Renal cortex interstitium (tissue), 15 donors: ENCODE measurements at places on chromosomes 16 and 17.

DNA sequence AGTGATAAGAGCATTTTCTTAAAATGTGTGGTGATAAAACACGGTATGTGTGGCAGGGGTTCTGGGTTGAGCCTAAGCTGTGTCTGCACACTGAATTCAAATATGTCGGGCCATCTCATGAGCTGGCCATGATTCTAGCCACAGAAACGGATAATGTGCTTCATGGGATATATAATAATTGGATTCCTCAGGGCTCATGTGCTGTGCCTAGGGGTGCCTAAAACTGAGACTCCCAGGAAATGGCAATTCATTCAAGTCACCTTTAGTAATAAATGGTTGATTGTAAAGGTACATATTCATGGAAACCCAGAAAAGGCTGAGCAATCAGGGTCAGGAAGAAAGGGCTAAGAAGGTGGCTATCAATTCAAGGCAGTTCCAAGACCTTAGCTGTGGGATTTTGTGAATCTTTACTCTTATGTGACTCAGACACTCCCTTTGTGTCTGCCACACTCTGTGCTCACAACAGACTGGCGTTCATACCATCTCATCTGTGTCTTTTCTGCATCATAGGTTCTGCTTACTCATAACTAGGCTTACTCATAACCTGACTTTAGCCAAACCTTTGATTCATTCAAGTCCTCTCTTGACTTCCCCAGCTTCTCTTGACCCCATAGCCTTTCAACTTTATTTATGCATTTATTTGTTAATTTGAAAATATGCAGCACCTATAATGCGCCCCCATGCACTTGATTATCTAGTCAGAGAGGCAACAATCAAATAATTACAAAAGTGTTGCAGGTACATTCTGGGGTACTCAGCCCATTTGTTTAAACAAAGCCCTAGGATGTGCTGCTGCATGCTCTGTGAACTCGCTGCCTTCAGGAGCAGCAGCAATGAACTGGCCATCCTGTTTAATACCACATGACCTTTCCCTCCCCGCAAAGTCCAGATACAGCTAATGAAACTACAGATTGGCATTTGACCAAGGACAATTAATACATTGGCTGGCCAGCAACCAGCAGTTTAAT lies 28.4 kb upstream of the MED13 start:
- DNase-seq = no peak

GRCh38 chr16:89061590-89062380 lies 31.9 kb upstream of the ACSF3 start:
- no peak for DNase-seq

- DNase-seq = no peak
Observed at GRCh38 chr16:56800355-56800754, 64.7 kb upstream of the SLC12A3 start.

DNA sequence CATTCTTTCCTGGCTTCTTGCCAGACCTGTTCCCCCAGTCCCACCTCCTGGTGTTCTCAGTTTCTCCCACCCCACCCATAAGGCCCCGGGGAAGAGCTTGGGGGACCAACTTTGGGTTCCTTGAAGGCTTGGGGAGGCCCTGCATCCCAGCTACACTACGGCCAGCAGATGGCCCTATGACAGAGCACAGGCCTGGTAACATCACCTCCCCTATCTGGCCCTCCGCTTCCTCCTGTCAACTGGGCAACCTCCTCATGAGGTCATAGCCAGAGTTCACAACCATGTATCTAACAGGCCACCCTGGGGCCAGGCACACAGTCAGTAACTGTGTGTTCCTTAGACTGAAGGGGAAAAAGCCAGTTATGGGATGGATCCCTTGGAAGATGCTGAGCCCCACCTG lies 31.4 kb downstream of the MYO15A start:
- no peak for DNase-seq

- no peak for DNase-seq
Observed at GRCh38 chr16:50679266-50679665, 1.8 kb downstream of the SNX20 start.

GRCh38 chr17:48295362-48296288 lies 134.4 kb downstream of the SKAP1 start:
- DNase-seq = no peak

DNA sequence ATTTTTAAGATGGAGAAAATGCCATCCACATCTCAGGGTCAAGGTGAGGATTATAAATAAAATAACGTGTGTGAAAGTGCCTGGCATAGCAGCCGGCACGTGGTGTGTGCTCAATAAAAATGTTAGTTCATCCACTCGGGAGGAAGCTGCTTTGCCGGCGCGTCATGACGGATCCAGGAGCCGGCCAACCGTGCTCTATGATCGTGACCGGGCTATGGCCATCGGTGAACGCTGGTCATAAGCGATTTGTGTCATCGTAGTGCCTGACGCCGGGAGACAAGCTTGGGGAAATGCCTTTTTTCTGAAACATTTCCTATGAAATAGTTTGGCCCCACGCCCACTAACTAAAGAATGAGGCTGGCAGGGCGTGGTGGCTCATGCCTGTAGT lies 74.0 kb downstream of the CMC2 start:
- DNase-seq = no peak

DNA sequence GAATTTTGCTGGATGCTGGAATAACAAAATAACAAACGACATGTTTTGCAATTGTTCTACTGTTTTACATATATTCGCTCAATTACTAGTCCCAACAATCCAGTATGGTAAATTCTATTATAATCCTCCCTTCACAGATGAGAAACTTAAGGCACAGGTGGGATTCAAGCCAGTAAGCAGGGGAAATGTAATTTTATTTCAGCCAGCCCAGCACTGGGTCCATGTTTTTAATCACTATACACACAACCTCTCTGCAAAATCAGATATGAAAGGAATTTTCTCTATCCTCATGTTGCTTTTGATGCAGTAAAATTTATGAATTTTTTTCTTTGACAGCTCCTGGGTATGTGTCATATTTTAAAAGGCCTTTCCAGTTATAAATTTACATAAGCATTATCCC lies 4.4 kb downstream of the KRTAP4-5 start:
- no peak for DNase-seq

DNA sequence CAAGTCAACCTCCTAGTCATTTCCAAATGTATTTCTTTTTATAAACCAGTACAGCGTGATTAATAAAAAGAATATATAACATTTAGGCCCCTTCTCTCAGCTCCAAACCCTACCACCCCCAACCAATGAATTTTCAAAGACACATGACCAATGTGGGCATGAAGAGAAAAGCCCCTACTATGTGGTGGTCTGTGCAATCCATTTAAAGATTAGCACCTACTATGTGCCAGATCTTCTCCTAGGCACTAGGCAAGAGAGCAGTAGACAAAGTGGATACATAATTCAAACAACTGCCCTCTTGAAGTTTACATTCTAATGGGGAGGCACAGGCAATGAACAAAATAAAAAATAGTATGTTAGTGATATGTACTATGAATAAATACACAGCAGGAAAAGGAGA lies 19.4 kb downstream of the AXIN2 start:
- DNase-seq = no peak
